ENCODE measurements at places on chromosomes 6 and 20. TPM values are rescaled to one million over a fixed set of nuclear protein-coding genes. Genes with fewer than 3 reads are reported as not detected.

The IL17F gene
- total RNA-seq, result not detected

The BNIP5 gene
- not detected for total RNA-seq

GRCh38 chr20:53943522-53944291 lies 126.7 kb downstream of the BCAS1 start:
- peaks cover 20% of the 10 kb centered on the region for H3K4me1 ChIP-seq
- H3K27ac ChIP-seq, result no peak overlapping the region
- H3K36me3 ChIP-seq, result no peaks in the 10 kb centered on the region
- DNase-seq, result no peak

DNA sequence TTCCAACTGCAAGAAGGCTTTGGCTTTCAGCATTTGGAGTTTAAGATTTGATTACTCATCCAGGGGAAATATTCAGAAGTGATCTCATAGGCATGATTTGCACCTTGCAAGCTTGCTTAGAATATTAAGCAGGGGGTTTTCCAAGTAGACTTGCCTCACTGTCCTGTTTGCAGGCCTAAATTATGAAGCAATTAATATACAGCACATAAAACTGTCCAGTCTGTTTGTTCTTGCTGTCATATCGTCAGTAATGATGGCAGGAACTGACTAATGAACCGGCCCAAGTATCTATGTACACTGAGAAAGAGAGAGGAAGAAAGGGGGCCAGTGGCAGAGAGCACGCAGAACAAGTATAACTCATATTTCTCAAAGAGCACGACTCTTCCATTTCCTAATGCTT lies 212.5 kb upstream of the SUPT3H start:
- no peak for DNase-seq
- no peaks in the 10 kb centered on the region for H3K36me3 ChIP-seq
- H3K4me3 ChIP-seq, result no peak overlapping the region
- no peaks in the 10 kb centered on the region for H3K27me3 ChIP-seq

GRCh38 chr6:214428-214827 lies 77.9 kb upstream of the DUSP22 start:
- no peaks in the 10 kb centered on the region for H3K36me3 ChIP-seq
- H3K4me1 ChIP-seq, result no peaks in the 10 kb centered on the region
- H3K4me3 ChIP-seq, result no peak overlapping the region
- no peak for DNase-seq
- no peak overlapping the region for H3K27ac ChIP-seq

- no peak for DNase-seq
- H3K4me1 ChIP-seq, result no peaks in the 10 kb centered on the region
- H3K4me3 ChIP-seq, result no peak overlapping the region
- no peaks in the 10 kb centered on the region for H3K36me3 ChIP-seq
- no peaks in the 10 kb centered on the region for H3K27me3 ChIP-seq
Measured at GRCh38 chr20:23195636-23196035, 109.5 kb upstream of the CD93 start.

Data from gastrocnemius medialis (tissue), 4 donors.